ENCODE measurements at places on chromosomes 7 and 10.

DNA sequence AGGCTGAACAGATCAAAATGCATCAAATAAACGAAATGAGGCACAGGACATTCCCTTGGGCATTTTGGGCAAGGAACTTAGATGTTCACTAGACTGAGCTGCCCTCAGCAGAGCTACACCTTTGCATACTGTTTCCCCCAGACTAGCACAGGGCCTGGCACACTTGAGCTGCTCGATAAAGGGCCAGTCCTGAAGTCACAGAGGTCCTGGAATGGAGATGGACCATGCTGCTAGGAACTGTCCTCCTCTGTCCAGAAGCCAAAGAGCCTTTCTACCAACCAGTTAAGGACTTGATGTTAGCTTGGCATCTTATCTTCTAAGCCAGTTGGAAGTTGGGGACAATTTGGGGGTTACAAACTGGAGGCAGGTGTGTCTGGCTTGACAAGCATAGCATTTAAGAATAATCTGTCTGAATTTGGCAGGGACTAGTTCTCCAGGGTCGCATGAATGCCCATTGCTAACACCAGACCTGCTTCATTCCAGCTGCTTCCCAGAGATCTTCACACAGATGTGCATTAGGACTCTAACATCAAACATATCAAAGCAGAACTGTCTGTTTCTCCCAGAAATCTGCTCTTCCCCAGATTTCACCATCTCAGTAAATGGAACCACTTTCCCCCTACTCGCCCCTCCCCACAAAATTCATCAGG lies 152.2 kb upstream of the PDE1C start:
- H3K4me3 ChIP-seq, result no peak overlapping the region
- no peak overlapping the region for H3K27ac ChIP-seq
- H3K4me1 ChIP-seq, result no peaks in the 10 kb centered on the region
- no peaks in the 10 kb centered on the region for H3K36me3 ChIP-seq
- DNase-seq, result no peak

DNA sequence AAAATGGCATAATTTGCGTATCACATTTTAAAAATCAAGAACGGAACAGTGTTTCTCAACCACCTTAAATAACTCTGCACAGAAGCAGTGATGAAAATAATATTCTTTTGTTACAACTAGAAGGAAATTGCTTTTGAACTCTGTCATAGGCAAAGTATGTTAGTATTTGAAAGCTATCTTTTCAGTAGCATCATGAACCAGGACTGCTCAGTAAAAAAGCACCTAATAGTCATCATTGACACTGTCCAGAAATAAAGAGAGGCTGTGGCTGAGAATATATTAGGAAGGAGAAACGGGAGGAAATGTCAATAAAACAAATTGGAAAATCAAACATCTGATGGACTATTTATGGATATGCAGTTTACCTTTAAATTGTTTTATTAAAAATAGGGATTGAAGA lies 237.2 kb upstream of the AKR1E2 start:
- no peak overlapping the region for H3K27ac ChIP-seq
- H3K4me3 ChIP-seq, result no peak overlapping the region
- no peak for DNase-seq
- H3K27me3 ChIP-seq, result no peaks in the 10 kb centered on the region

- H3K36me3 ChIP-seq, result no peaks in the 10 kb centered on the region
- no peak overlapping the region for H3K27ac ChIP-seq
- no peaks in the 10 kb centered on the region for H3K27me3 ChIP-seq
Measured at GRCh38 chr10:75739414-75740143, 308.2 kb downstream of the LRMDA start.

GRCh38 chr7:150820578-150821198 lies 20.1 kb downstream of the TMEM176A start:
- no peak overlapping the region for H3K27ac ChIP-seq
- no peaks in the 10 kb centered on the region for H3K36me3 ChIP-seq
- no peaks in the 10 kb centered on the region for H3K4me1 ChIP-seq
- no peak for DNase-seq
- H3K4me3 ChIP-seq, result no peak overlapping the region
- no peaks in the 10 kb centered on the region for H3K27me3 ChIP-seq

GRCh38 chr7:103811997-103812396 lies 177.5 kb downstream of the RELN start:
- no peaks in the 10 kb centered on the region for H3K4me1 ChIP-seq
- no peaks in the 10 kb centered on the region for H3K36me3 ChIP-seq
- H3K27ac ChIP-seq, result no peak overlapping the region
- no peak overlapping the region for H3K4me3 ChIP-seq
- no peaks in the 10 kb centered on the region for H3K27me3 ChIP-seq

GRCh38 chr10:60777696-60778213 lies 523 bp upstream of the CDK1 start:
- H3K4me1 ChIP-seq, result no peaks in the 10 kb centered on the region
- H3K36me3 ChIP-seq, result no peaks in the 10 kb centered on the region
- no peak overlapping the region for H3K27ac ChIP-seq
- DNase-seq, result no peak
- no peaks in the 10 kb centered on the region for H3K27me3 ChIP-seq
- H3K4me3 ChIP-seq, result peak overlapping the region; percentile 57

- no peaks in the 10 kb centered on the region for H3K27me3 ChIP-seq
- no peak overlapping the region for H3K27ac ChIP-seq
- DNase-seq, result no peak
- H3K4me1 ChIP-seq, result no peaks in the 10 kb centered on the region
- H3K36me3 ChIP-seq, result no peaks in the 10 kb centered on the region
- no peak overlapping the region for H3K4me3 ChIP-seq
Measured at GRCh38 chr7:17242504-17242903, 55.9 kb upstream of the AHR start.

DNA sequence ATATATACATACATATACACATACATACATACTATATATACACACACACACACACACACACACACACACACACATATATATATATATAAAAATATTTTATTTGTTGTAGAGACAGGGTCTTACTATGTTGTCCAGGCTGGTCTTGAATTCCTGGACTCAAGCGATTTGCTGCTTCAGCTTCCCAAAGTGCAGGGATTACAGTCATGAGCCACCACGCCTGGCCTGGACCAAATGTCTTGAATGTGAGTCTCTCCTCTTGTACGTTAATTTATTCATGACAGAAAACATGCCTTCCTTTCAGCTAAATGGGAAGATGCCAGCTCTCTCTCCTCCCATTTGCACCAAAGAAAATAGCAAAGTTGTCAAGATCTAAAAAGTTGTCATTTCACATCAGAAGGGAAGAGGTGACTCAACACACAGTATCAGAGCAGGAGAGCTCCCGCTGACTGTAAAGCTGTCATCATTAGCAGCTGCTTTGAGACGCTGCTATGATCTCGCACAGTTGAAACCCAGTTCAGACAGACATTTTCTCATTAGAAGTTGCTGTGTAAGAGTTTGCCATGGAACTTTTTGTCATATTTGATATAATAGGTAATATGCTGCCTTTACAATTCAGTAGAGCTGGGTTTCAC lies 224.3 kb downstream of the SFMBT2 start:
- H3K36me3 ChIP-seq, result no peaks in the 10 kb centered on the region
- H3K27ac ChIP-seq, result no peak overlapping the region
- H3K4me3 ChIP-seq, result no peak overlapping the region
- H3K4me1 ChIP-seq, result no peaks in the 10 kb centered on the region

DNA sequence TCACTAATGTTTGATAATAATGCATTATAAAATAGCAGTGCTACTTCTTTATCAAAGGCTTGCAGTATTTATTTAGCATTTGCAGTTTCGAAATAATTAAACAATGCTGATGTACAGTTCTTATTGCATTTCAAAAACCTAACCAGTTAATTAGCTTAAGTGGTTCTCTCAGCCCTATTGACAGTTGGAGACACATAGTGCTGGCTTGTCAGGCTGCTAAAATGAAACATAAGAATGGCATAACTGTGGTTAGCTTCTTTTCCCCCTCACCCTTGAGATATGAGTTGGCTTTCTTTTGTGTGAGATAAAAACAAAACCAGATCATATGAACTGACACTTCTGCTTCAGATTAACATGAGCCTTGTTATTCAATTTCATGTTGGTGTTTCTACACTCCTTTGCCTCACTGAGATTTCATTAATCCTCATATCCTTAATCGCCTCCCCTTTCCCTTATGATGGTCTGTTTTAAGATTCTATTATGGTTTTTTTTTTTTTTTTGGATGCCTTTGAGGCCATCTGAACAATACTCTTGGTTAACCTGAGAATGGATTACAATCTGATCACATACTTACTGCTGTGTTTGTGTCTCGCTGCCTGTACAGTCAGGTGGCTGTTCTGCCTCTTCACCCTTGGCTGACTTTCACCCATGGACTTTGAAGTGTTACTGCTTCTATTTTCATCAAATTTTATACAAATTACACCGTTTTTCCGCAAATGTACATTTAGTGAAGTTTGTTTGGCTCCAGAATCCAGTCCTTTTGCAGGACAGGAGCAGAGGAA lies 108.0 kb downstream of the SDK1 start:
- no peaks in the 10 kb centered on the region for H3K27me3 ChIP-seq
- H3K36me3 ChIP-seq, result no peaks in the 10 kb centered on the region
- H3K27ac ChIP-seq, result no peak overlapping the region
- no peak for DNase-seq
- H3K4me3 ChIP-seq, result no peak overlapping the region

- H3K36me3 ChIP-seq, result no peaks in the 10 kb centered on the region
- no peak overlapping the region for H3K4me3 ChIP-seq
- no peak overlapping the region for H3K27ac ChIP-seq
- no peaks in the 10 kb centered on the region for H3K27me3 ChIP-seq
- H3K4me1 ChIP-seq, result no peaks in the 10 kb centered on the region
- no peak for DNase-seq
Measured at GRCh38 chr7:129990403-129991192, 37.8 kb upstream of the UBE2H start.

DNA sequence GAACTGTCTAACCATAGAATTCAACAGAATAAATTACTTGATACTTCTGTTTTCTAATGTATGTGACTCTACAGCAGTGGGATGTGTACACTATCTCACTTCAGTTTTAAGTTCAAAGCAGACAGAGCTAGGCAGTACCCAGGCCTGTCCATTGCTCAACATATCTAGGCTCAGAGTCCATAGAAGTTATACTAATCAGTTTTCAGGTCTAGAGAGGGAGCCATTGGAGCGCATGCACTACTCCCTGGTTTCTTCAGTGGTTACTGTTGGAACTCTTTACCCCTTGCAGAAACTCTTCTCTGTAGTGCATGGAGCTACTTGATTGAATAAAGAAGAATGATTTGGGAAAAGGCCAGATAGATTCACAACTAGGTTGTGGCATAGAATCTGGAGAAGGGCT lies 4.4 kb downstream of the CD36 start:
- no peak overlapping the region for H3K27ac ChIP-seq
- H3K27me3 ChIP-seq, result no peaks in the 10 kb centered on the region
- no peaks in the 10 kb centered on the region for H3K4me1 ChIP-seq
- H3K36me3 ChIP-seq, result no peaks in the 10 kb centered on the region
- H3K4me3 ChIP-seq, result no peak overlapping the region

DNA sequence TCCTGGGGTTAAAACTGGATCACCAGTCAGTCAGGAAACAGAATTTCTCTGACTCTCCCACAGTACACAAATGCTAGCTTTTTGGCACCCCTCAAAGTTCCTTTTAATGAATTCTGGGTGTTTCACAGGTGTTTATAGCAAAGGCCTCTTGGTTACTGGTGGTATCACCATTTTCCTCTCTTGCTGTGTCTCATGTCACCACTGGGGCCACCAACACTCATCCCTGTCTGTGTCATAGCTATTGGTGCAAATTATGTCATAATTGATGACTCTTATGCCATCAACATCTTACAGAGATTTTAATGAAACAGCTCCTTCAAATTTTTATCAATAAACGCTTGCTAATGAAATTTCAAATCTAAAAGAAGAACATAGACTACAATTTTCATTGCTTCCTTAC lies 27.7 kb upstream of the OSBPL3 start:
- no peak for DNase-seq
- H3K4me3 ChIP-seq, result no peak overlapping the region
- H3K4me1 ChIP-seq, result no peaks in the 10 kb centered on the region

GRCh38 chr7:77386165-77386822 lies 29.9 kb downstream of the GSAP start:
- no peak overlapping the region for H3K27ac ChIP-seq
- no peaks in the 10 kb centered on the region for H3K27me3 ChIP-seq
- no peak overlapping the region for H3K4me3 ChIP-seq
- H3K36me3 ChIP-seq, result no peaks in the 10 kb centered on the region
- no peaks in the 10 kb centered on the region for H3K4me1 ChIP-seq

GRCh38 chr10:129800796-129801340 lies 163.2 kb downstream of the EBF3 start:
- no peaks in the 10 kb centered on the region for H3K27me3 ChIP-seq
- H3K4me1 ChIP-seq, result no peaks in the 10 kb centered on the region
- DNase-seq, result no peak
- H3K27ac ChIP-seq, result no peak overlapping the region
- H3K36me3 ChIP-seq, result no peaks in the 10 kb centered on the region

DNA sequence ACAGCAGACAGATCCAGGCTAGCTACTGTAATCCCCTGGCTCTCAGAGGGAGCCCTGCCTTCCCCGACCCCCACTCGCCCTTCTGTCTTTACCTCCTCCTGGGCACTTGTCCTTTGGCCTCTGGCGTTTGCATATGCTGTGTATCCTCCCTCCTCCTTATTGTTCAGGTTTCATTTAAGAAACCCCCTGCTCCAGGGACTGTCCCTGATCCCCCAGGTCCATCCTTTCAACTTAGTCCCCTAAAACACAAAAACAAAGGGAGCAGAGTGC lies 25.7 kb downstream of the GRID1 start:
- no peaks in the 10 kb centered on the region for H3K4me1 ChIP-seq
- H3K36me3 ChIP-seq, result no peaks in the 10 kb centered on the region
- no peak for DNase-seq
- H3K27me3 ChIP-seq, result no peaks in the 10 kb centered on the region

DNA sequence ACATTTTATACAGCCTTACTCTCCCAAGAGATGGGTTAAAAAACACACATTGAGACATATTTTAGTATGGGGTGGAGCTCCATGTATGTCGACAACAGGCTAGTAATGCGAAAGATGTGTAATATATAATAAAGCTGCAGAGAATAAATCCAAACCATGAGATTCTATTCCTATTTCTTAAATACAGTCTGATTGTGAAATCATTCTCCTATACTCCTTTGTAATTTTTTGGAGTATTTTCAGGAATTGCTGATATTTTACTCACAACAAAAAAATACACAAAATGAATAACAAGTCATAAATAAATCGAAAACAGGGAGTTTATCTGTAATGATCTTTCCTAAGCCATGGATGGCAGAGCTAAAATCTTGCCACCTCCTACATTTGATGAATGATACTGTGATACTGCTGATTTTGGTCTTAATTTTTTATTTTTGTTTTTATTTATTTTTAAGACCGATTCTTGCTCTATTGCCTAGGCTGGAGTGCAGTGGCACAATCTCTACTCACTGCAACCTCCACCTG lies 173.5 kb upstream of the KLF6 start:
- no peaks in the 10 kb centered on the region for H3K27me3 ChIP-seq
- H3K27ac ChIP-seq, result no peak overlapping the region
- DNase-seq, result no peak

All from tibial artery (tissue), 4 donors.